ENCODE measurements at places on chromosomes 4 and X.

DNA sequence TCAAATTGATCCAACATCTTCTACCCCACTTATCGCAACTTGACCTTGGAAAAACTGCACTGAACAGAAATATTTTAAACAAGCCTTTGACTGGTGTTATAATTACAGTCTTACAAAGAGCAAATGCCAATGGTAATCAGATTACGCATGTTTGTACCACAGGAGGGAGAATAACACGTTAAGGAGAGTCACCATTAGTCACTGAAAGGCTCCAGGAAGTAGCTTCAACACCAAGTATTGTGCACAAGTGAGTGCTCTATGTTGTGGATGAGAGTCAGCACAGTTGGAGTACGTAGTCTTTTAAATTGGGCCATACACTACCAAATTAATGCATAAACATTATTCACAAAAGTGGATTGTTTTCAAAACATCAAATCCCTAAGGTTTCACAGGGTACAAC lies 1081.5 kb upstream of the TENM3 start:
- no peak for DNase-seq

- no peak for DNase-seq
Observed at GRCh38 chrX:26783512-26784225, 567.7 kb downstream of the MAGEB5 start.

DNA sequence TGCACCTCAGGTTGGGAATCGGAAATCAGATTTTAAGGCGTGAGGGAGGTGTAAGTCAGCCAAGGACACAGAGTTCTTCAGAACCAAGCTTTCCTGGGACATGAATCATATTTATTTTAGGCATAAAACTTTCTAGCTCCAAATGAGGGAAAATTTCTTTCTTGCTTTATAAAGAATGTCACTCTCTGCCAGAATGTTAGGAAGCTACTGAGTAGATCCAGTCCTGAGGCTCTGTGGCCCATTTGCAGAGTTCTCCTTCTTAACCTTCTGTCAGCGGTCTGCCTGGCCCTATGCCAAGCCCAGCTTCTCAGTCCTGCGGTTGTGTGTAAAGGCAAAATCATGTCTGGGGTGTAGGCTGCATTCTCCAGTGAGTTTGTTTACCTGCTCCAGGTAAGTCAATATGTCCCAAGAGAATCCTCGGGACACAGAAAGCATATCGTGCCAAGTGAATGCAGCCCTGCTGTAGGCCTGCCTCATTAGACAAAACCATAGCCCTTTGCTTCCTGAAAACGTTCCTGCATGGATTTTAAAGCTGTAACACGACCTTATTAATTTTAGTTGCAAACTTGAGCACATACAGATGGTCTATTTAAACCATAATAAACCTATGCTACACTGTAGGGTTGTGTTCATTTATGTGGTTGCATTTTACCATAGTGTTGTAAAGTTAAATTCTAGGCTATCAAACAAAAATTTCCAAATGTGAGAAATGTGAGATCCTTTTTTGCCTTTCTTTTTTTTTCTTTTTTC lies 29.2 kb upstream of the CCNI start:
- DNase-seq: no peak

DNA sequence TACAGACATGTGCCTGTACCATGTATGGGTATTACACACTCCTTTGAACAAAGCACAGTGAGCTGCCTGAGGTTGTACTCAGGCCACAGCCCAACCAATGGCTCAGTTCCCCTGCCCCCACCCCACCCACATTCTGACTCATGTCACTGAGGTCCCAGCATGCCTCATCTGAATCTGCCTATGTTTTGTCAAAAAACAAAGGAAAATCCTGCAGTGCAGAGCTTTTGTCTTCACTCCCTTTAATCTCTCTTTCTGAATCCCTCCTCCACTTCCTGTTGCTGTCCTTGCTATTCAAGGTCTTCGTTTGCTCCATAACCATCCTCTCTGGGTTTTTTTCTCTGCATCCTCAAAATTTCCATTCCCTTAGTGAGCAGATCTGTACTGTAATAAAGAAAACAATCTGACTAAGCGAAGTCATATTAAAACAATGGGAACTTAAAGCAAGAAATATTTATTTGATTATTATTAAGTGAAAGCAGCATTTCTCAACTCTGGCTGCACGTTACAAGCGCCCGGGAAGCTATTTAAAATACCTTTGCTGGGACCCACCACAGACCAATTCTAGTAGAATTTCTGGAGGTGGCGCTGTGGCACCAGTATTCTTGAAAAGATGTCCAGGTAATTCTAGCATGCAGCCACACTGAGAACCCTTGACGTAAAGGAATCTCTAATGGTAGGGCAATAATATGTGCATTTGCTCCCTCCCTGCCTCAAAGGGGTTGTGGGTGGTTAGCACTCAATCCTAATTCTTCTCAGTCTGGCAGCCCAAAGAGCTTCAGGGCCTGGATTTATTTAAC lies 8.7 kb downstream of the GUCY2F start:
- DNase-seq: no peak

GRCh38 chr4:4428966-4429875 lies 42.3 kb downstream of the NSG1 start:
- no peak for DNase-seq

DNA sequence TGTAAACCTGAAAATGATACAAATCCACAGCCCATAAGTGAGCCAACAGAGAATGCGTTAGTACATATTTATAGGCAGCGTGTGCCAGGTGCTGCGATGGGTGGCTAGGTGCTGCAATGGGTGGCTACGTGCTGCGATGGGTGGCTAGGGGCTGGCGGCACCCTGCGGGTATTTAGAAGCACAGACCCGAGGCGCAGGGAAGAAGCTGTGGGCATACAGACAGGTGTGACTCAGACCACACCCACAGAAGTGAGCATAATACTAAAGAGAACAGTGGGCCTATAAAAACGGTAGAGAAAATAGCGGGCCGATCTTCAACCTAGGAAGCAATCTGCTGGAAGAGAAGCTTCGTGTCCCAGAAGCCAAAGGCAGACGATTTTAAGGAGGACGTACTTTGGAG lies 81.1 kb downstream of the FAT1 start:
- DNase-seq: no peak

- DNase-seq: no peak
Observed at GRCh38 chrX:24391389-24391788, 30.9 kb downstream of the SUPT20HL1 start.

- DNase-seq: no peak
Observed at GRCh38 chrX:73916931-73917667, 354.1 kb downstream of the CHIC1 start.

GRCh38 chr4:19002170-19002569 lies 980.6 kb upstream of the LCORL start:
- DNase-seq: no peak

- DNase-seq: no peak
Observed at GRCh38 chrX:11533199-11533651, 132.5 kb downstream of the ARHGAP6 start.

DNA sequence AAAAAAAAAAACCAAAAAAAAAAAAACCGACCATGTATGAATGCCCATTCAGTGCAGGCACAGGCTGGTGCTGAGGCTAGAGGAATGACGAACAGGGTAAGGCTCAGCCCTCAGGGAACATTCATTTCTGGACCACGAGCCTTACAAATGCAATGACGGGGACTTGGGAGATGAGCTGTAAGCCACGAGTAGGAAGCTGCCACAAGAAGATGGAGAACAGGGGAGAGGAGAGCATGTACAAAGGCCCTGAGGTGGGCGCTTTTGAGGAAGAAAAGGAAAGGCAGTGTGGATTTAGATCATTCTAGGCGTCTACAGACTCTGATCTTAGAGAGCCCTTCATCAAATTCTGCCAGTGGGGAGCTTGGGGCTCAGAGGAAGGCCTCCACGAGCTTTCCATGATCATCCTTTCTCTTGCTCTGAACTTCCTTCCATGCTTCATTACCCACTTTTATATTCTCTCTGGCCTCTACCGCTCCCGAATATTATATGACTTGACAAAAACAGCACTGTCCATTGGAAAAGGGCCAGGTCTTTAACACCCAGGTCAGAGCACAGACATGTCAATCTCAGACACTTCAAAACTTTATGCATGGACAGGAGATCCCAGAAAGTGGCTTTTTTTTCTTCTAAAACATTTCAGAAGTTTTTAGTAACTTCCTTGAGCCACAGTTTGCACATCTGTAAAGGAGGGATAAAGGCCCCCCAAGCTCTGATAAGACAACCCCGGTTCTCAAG lies 3.3 kb upstream of the ZNF518B start:
- no peak for DNase-seq

- DNase-seq: no peak
Observed at GRCh38 chr4:15400981-15401671, 26.7 kb upstream of the C1QTNF7 start.

GRCh38 chr4:48450740-48451139 lies 32.4 kb upstream of the SLC10A4 start:
- DNase-seq: no peak

DNA sequence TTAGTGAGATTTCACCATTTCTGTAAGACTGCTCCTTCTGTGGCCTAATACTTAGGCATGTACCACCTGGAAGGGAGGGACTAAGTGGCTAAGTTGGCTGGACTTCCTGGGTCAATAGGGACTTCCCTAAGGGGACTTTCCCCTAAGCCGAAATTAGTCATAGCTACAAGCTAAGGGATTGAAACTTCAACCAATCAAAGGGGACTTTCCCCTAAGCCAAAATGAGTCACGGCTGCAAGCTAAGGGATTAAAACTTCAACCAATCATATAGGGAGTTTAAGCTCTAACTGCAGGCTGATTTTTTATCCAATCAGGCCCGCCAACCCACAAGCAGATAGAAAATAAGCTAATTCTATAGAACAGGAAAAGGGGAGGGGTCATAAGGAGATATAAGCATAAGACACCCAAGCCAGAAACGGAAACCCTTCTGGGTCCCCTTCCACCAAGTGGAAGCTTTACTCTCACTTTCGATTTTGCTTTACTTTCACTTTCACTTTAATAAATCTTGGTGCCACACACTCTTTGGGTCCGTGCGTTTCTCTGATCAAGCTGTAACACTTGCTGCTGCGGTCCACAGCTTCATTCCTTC lies 382.8 kb downstream of the KLHL4 start:
- no peak for DNase-seq

- no peak for DNase-seq
Observed at GRCh38 chr4:81594490-81595159, 122.9 kb upstream of the RASGEF1B start.

DNA sequence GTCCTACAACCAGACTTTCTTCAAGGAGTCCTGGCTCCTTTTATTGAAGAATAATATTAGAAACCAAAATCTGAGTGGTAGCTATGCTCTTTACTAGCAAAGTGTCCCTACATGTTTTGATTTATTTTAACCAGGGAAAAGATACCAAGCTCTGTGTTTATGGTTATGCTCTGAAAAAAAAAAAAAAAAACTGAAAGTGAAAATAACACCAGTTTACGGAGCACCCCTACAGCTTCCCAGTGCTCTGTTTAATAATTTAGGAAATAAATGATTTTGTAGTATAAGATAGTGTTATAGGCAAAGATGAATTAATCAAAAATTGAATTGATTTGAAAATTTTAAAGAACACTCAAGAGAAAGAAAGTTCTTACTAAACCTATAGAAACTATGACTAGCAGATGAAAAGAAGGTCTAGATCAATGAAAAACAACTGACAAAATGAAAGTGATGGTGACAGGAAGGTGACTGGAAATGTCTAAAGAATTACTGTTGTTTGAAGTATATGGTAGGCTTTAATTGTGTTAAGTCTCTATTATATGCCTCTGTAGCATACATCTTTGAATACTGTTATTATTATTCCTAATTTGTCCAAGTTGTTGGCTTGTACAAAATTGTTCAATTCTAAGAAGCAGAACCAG lies 1698.4 kb upstream of the PCDH10 start:
- no peak for DNase-seq

- no peak for DNase-seq
Observed at GRCh38 chr4:74433043-74433442, 11.9 kb upstream of the AREG start.

- no peak for DNase-seq
Observed at GRCh38 chrX:30795981-30796958, 92.8 kb downstream of the TAB3 start.

DNA sequence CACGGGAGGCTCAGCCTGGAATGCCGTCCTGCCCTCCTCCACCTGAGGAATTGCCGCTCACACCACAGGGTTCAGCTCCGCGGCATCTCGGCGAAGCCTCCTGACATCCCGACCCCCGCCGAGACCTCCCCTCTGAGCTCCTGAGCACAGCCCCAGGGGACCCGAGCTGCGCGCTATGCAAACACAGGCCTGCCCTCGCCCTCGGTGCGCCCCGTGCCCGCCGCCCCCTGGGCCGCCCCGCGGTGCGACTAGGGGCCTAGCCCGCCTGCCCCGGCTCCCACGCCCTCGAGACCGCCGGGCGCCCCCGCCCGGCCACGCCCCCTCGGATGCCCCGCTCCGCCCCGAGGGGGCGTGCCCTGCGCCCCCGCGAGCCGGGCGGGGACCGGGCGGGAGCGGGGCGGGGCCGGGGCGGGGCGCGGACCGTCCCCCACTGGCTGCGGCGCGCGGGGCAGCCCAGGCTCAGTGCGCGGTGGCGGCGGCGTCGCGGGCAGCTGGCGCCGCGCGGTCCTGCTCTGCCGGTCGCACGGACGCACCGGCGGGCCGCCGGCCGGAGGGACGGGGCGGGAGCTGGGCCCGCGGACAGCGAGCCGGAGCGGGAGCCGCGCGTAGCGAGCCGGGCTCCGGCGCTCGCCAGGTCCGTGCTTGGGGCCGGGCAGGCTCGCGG lies at the start of gene FGFR3:
TSS of gene FGFR3 (plus strand) at position 462 of the 664 bp plus-strand sequence. CDS start 642 bp downstream, outside the sequence.
- DNase-seq: peak; percentile 26

- DNase-seq: no peak
Observed at GRCh38 chrX:40300286-40300890, 202.6 kb upstream of the BCOR start.

All from activated T-helper 1 cell treated with anti-CD3 and anti-CD28 coated beads, Interleukin-2, amount 50 U/mL, for 16 hours (primary cell).